ENCODE measurements at places on chromosomes 7 and 10.

DNA sequence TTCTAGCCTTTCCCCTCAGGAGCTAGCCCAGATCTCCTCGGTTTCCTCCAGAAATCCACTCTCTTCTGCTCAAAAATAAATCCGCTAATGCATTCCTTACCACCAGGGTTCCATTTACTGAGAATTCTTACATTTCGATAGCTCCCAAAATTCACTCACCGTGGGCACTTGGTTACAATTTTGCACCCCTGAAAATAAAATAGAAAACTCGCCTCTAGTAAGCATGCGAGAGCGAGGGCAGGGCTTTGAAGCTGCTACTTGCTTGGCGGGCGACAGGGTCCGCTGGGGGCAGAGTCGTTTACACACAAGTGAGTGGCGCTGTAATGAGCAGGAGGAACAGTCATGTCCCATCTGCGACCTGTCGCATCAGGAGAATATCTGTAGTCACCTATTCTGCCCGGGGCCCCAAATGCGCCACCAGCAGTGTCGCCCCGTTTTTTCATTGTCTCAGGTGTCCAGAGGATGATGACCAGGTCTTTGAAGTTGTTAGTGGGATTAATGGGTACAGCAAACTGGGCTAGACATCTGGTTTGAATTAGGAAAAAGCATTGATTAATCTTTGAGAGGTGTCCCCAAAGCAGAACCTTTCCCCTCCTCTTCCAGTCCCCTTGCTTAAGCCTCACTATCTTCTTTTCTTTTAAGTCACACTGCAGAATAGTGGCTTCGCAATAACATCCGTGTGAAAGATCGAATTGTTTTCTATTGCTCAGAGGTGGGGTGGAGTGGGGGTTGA lies 1.2 kb upstream of the MEOX2 start:
- peaks cover 35% of the 10 kb centered on the region for H3K27me3 ChIP-seq
- H3K27ac ChIP-seq = peak overlapping the region; percentile 75
- H3K4me1 ChIP-seq = peaks cover 12% of the 10 kb centered on the region
- H3K36me3 ChIP-seq = no peaks in the 10 kb centered on the region

GRCh38 chr10:43372765-43373361 lies 1.4 kb downstream of the FXYD4 start:
- H3K27ac ChIP-seq = no peak overlapping the region
- H3K36me3 ChIP-seq = no peaks in the 10 kb centered on the region
- DNase-seq = no peak
- no peak overlapping the region for H3K4me3 ChIP-seq

DNA sequence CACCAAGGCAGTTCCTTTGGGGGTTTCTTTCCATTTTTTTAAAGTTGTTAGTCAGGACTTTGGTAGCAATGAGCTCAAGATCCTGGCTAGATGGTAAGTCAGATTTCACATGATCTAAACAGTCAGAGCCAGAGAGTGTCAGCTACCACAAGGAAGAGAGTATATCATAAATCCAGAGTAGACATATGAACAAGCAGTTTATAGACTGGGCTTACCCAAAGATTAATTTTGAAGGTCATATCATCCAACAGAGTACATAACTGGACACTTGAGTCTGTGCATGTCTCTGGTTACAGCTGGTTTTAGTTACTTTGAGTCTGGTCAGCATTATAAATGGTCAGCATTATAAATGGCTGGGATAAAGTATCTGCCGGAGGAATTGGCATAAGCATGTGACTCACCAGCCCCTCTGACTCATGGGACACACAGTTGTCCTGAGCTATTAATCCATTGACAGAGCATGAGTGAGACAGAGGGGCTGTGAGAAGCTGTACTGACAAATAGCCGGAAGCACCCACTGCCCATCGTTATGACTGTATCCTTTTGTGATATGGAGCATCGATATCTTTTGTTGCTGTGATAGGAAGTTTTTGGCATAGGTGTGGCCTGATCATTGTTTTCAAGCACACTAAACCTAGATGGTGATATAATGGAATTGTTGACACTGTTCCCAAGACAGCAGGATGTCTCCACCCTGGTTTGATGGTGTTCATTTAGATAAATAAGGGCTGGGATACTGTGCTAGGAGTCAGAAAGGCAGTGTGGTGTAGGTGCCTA lies 19.3 kb downstream of the PPP1R3C start:
- no peak overlapping the region for H3K4me3 ChIP-seq
- H3K27ac ChIP-seq = peak overlapping the region; percentile 76
- DNase-seq = no peak
- H3K4me1 ChIP-seq = peaks cover 19% of the 10 kb centered on the region

- H3K36me3 ChIP-seq = no peaks in the 10 kb centered on the region
- H3K27ac ChIP-seq = no peak overlapping the region
- no peak for DNase-seq
Measured at GRCh38 chr10:45513551-45513950, 139.5 kb downstream of the ALOX5 start.

- H3K4me3 ChIP-seq = no peak overlapping the region
- peaks cover 28% of the 10 kb centered on the region for H3K36me3 ChIP-seq
- H3K27me3 ChIP-seq = no peaks in the 10 kb centered on the region
- peaks cover 61% of the 10 kb centered on the region for H3K4me1 ChIP-seq
Measured at GRCh38 chr10:102630663-102631062, 13.6 kb upstream of the TRIM8 start.

GRCh38 chr7:47649919-47650318 lies 68.0 kb upstream of the TNS3 start:
- H3K27me3 ChIP-seq = no peaks in the 10 kb centered on the region
- H3K36me3 ChIP-seq = no peaks in the 10 kb centered on the region
- no peak overlapping the region for H3K4me3 ChIP-seq
- no peak overlapping the region for H3K27ac ChIP-seq

GRCh38 chr7:147607157-147607800 lies 983.3 kb upstream of the C7orf33 start:
- H3K36me3 ChIP-seq = no peaks in the 10 kb centered on the region
- no peak overlapping the region for H3K4me3 ChIP-seq
- no peak for DNase-seq
- no peak overlapping the region for H3K27ac ChIP-seq
- no peaks in the 10 kb centered on the region for H3K27me3 ChIP-seq

DNA sequence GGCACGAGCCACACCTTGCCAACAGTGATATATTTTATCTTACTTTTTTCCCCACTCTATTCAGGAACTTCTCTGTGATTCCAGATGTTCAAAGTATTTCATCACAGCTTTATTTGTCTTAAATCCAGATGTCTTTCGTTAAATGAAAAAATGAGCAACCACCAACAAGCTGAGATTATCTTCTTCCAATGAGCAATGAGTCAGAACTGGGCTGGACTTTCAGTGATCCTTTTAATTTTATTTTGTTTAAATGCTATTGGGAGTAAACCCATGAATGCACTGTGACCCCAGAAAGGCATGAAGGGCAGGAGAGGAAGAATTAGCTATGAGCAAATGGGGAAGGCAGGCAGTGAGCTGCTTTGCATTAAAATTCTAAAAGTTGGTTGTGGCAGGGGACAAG lies 77.6 kb upstream of the IMMP2L start:
- H3K27me3 ChIP-seq = no peaks in the 10 kb centered on the region
- no peak overlapping the region for H3K27ac ChIP-seq
- no peak overlapping the region for H3K4me3 ChIP-seq
- no peak for DNase-seq
- no peaks in the 10 kb centered on the region for H3K36me3 ChIP-seq

All from suprapubic skin (tissue), 4 donors.